Activated T-cell treated with anti-CD3 and anti-CD28 coated beads, Interleukin-2, amount 50 U/mL, for 72 hours (primary cell): ENCODE measurements at places on chromosomes 1 and 21.

DNA sequence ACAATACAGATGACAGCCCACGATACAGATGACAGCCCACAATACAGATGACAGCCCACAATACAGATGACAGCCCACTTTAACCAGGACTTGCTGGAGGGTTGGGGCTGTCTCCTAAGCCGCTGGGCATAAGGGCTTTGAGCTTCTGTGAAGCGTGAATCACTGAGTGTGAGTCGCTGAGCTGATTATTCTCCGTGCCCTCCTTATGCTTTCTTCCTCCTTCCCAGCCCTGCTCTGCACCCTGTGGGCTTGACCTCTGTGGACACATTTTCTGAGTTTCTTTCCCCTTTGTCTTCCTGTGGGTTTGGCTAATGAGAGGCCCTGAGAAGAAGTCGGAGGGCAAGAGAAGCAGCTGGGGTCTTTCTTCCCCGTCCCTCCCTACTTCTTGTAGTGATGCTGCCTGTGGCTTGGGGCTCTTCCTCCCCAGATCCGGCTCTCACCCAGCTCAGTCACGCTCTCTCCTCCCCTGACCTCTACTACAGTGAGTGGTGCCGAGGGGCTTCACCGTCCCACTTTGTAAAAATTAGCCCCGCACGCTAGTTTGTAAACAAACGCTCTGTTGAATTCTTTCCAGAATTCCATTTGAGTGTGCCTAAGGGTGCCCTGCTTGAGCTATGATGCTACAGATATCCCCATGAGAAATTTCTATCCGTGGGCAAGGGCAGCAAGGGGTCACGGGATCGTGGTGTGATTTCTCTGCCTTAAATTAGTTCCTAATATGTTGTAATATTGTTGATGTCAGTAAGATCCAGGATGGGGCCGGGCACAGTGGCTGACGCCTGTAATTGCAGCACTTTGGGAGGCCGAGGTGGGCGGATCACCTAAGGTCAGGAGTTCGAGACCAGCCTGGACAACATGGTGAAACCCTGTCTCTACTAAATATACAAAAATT is 46.4 kb upstream of the SOD1 start:
- DNase-seq, result no peak

- DNase-seq, result no peak
Measured at GRCh38 chr1:89535537-89535936, 10.9 kb downstream of the LRRC8B start.

- DNase-seq, result no peak
Measured at GRCh38 chr1:26027716-26028489, 6.3 kb downstream of the EXTL1 start.

- no peak for DNase-seq
Measured at GRCh38 chr1:85447006-85447943, 17.7 kb downstream of the DDAH1 start.

DNA sequence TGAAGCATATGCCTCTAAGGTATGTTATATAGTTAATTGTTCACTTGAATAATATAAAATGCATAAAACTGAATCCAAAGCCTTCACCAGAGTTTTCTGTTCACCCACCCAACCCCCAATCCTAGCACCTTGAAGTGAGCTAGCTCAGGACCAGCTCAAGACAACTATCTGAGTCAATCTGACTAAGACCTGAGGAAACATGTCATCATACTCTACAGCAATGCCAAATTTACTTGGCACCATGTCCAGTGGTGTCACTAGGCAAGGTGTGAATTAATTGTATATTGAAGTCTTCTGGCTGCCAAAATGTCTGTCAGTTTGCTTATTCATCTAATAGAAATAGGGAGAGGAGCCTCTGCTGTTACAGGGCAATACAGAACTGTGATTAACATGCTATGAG is 3.8 kb downstream of the DNASE2B start:
- no peak for DNase-seq

DNA sequence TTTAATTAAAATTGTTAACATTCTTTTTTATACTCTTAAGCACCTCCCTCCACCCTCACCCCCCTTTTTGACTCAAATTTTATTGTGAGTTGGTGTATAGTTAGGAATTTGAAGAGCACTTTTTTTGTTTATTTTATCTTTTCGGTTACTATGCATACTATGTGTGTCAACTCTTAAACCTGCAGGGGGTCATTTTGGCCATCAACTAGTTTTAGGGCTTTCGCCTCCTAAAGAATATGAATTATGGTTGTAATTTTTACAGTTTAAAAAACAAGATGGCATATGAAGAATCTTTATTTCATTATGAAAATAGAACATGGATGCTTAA is 9.7 kb downstream of the BACH1 start:
- no peak for DNase-seq

GRCh38 chr21:24123785-24124184 is 1483.5 kb downstream of the MRPL39 start:
- no peak for DNase-seq

DNA sequence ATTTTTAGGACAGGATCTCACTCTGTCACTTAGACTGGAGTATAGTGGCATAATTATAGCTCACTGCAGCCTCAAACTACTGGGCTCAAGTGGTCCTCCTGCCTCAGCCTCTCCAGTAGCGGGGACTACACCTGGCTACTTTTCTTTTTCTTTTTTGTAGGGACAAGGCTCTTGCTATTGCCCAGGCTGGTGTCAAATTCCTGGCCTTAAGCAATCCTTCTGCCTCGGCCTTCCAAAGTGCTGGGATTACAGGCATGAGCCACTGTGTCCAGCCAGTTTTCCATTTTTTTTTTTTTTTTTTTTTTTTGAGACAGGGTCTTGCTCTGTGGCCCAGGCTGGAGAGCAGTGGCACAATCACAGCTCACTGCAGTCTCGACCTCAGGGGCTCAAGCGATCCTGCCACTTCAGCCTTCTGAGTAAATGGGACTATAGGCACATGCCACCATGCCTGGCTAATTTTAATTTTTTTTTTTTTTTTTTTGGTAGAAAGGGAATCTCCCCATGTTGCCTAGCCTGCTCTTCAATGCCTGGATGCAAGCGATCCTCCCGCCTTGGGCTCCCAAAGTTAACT is 20.6 kb upstream of the CEP85 start:
- no peak for DNase-seq

- no peak for DNase-seq
Measured at GRCh38 chr1:17588048-17588871, 48.8 kb downstream of the ARHGEF10L start.

DNA sequence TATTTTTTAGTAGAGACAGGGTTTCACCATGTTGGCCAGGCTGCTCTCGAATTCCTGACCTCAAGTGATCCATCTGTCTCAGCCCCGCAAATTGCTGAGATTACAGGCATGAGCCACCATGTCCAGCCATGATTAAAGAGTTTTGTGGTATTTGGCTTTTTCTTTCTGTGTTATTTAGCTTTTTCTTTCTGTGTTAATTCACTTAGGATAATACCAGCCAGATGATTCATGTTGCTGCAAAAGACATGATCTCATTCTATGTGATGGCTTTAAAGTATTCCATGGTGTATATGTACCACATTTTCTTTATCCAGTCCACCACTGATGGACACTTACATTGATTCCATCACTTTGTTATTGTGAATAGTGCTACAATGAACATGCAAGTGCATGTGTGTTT is 1135.2 kb downstream of the AMY1C start:
- no peak for DNase-seq

DNA sequence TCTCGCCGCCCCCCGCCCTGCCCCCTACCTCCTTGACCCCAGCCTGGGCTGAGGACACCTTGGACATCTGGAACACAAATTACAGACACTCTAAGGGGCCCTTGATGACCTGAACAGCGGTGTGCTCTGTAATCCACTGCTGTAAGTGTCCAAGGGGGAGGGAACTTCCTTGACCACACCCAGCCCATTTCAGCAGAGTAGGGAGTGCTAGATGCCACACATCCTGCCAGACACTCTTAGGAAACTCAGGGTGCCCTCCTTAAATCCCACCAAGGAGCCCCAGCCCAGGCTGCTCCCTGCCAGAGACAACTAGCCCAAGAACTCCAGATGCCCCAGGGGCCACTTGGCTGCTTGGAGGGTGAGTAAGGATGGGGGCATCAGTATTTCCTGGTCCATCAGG is 282.2 kb downstream of the RRAGC start:
- no peak for DNase-seq

- no peak for DNase-seq
Measured at GRCh38 chr1:74193908-74194307, 4.1 kb downstream of the LRRIQ3 start.

DNA sequence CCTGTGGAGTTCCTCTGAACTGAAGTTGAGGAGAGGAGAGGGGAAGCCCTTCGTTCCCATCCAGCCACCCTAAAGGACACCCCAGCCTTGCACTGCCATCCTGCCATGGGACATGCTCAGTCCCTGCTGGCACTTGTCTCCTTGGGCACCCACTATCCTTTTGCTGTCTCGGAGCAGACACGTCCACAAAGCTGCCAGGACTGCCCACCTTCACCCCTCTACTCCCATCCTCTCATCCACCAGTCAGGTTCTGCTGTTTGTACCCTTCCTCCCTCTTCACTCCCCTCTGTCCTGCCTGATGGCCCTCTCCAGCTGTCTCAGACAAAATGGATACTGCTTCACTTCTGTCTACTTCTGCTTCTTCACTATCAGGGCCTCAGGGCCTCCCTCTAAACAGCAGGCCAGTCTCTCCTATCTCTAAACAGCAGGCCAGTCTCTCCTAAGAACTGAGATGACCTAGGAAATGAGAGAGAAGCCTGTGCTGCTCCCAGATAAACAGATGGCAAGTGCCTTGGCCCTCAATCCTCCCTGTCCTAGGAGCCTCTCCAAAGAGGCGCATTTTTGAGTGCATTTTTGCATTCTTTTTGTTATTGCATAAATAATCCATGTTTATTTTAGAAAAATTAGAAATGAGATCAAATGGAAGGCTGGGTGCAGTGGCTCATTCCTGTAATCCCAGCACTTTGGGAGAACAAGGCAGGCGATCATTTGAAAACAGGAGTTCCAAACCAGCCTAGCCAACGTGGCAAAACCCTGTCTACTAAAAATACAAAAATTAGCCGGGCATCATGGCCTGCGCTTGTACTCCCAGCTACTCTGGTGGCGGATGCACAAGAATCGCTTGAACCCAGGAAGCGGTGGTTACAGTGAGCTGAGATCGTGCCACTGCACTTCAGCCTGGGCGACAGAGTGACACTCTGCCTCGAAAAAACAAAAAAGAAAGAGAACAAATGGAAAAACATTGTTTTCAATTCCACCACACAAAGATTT is 4.4 kb upstream of the PYCR2 start:
- DNase-seq, result no peak

- DNase-seq, result no peak
Measured at GRCh38 chr1:54069791-54070170, 16.4 kb downstream of the TCEANC2 start.

DNA sequence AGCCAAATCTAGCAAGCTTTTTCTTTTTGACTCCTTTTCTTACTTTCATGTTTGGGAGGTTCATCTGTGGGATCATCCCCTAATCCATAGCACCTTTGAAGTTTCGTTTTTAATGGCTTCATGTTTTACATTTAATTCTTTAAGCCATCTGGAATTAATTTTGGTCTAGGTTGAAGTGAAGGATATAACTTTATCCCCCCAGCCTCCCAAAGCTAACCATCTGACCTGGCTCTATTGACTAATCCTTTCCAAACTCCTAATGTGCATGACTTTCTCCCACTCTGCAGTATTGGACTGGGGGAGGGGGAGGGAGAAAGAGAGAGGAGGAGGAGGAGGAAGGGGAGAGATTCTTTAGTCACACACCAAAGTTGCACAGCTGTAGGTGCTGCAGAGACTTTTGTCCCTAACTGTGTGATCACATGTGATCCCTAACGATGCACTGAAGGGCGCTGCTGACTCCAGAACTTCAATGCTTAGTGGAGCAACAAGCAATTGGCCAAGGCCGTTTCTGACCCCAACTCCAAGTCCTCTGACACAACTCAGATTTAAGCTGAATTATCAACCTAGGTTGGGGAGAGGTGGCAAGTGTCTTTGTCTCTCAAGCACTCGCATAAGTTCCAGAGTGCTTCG is 191.6 kb downstream of the HUNK start:
- no peak for DNase-seq

DNA sequence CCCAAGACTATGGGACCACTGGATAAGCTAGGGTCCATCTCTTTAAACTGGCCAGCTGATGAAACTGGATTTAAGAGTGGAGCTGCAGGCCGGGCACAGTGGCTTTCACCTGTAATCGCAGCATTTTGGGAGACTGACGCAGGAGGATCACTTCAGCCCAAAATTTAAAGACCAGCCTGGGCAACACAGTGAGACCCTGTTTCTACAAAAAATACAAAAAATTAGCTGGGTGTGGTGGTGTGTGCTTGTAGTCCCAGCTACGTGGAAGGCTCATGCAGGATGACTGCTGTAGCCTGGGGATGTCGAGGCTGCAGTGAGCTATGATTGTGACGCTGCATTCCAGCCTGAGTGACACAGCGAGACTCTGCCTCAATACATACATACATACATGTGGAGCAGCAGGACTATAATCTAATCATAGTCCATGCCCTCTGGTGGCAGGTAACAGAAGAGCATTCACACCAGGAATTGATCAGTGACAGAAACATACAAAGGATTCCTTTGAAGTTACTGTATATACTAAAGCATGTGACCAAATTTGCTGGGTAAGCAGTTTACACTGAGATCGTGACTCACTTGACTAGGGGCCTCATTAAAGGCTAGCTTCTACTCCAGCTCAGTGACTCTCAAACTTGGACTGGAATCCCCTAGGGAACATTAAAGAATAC is 101.5 kb upstream of the SLFNL1 start:
- DNase-seq, result peak; percentile 3

GRCh38 chr1:78385744-78386462 is 104.9 kb upstream of the PTGFR start:
- DNase-seq, result no peak

- DNase-seq, result no peak
Measured at GRCh38 chr1:113980110-113980509, 836 bp downstream of the OLFML3 start.

DNA sequence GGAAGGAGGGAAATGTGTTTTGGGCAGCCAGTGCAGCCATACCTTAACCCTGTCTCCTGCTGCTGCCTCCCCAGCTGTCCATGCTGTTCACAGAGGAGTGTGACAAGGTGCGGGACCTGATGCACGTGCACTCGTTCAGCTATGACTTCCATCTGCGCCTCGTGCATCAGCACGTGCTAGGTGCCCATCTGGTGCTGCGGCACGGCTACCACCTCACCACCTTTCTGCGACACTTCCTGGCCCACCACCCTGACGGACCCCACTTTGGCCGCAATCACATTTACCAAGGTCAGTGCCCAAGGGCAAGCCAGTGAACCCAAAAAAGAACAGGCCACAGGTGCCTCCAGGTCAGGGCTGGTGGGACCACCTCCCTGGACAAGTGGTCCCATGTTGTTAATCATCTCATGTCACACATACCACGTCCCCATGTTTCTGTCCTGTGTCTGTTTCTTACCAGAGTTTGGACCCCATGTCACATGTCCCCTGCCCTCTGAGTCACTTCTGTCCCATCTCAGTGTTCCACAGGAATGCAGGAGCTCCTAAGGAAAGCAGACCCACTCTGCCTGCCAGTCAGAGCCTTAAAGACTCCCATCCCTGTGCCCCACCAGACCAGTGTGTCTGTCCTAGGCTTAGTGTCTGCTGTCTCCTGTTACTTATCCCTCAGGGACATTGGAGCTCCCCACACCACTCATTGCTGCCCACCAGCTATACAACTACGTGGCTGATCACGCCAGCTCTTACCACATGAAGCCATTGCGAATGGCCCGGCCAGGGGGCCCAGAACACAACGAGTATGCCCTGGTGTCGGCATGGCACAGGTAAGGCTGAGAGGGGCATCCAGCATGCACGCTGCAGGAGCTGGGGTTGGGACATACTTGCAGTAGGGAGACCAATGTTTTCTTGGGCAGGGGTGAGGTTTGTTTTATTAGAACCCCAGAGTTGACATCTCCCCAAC is 6.6 kb downstream of the HYI start:
- no peak for DNase-seq

GRCh38 chr1:226712742-226713419 is 26.2 kb downstream of the ITPKB start:
- no peak for DNase-seq

- DNase-seq, result peak; percentile 91
Measured at GRCh38 chr1:222713091-222713961, 962 bp downstream of the BROX start.
